ENCODE measurements at places on chromosomes 2 and 18.

GRCh38 chr18:13502585-13502984 is 223.8 kb downstream of the FAM210A start:
- peak; percentile 29 for DNase-seq

- DNase-seq = no peak
Measured at GRCh38 chr2:47735912-47736311, 47.0 kb upstream of the MSH6 start.

DNA sequence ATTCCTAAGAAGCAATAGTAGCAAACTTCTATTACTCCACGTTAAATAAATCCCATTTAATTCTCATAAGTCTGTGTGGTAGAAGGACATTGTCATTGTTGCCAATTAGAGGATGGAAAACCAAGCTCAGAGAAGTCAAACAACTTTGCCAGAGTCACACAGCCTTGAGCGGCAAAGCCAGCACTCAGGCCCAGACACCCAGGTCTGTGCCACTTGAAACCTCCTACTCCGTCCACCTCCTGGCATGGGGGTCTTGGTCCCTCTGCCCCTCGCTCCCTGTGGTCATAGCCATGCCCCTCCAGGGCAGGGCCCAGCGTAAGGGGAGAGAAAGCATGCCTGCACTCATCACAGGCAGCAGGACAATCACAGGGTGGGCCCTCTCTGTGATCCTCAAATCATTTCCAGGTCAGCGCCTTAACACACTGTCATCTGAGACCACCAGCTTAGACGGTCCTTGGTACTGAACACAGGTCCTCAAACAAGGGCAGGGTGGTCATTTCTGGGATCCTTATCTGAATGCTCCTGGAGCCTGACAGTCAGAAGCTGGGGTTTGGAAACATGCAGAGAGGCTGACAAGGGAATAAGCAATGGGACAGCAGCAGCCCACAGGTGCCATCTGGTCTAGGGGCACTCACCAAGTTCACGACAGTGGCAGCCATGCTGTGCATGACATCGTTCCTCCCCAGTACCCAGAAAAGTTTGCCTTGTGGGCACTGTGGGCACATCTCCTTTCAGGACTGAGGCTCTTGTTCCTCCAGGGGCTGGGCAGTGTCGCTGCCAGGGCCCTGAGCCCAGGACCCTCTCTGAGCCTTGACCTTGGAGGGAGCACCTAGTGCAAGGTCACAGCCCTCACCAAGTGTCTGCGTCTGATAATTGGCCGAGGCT is 38.2 kb downstream of the FAM178B start:
- no peak for DNase-seq

DNA sequence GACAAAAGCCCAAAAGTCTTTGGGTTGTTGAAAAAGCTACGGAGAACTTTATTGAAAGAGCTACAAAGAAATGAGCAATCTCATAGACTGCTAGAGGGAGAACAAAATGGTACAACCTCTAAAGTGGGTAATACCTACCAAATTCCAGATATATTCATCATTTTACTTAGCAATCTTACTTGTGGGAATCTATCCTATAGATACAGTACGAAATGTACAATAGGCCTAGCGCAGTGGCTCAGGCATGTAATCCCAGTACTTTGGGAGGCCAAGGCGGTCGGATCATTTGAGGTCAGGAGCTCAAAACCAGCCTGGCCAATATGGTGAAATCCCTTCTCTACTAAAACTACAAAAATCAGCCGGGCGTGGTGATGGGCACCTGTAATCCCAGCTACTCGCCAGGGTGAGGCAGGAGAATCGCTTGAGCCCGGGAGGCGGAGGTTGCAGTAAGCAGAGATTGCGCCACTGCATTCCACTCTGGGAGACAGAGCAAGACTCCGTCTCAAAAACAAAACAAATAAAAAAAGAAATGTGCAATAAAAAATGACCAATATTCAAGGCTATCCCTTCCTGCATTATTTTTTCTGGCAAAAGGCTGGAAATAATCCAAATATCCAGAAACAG is 10.1 kb downstream of the EXOC6B start:
- no peak for DNase-seq

DNA sequence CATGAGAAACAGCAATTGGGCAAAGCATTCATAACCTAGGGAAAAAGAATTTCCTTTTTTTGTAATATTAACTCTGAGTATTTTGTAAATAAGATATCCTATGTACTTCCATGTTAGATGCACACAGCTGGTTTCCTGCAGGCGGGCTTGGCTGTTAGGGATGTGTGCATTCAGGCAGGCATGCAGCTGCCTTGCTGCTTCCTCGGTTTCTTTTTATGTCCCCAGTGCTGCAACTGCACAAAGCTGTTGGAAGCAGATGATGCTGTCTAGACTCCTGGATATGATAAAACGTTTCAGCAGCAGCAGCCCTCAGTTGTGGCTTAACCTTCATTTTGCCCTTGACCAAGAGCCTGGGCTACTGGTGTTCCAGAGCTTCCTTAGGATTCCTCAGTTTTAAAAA is 89.4 kb upstream of the EML6 start:
- no peak for DNase-seq

GRCh38 chr2:10547663-10548376 is 99.7 kb upstream of the ODC1 start:
- DNase-seq = no peak

- no peak for DNase-seq
Measured at GRCh38 chr18:46070232-46070631, 1.8 kb downstream of the PSTPIP2 start.

- no peak for DNase-seq
Measured at GRCh38 chr2:215851082-215851481, 162.3 kb downstream of the MREG start.

- no peak for DNase-seq
Measured at GRCh38 chr18:57060814-57061213, 86.1 kb upstream of the BOD1L2 start.

DNA sequence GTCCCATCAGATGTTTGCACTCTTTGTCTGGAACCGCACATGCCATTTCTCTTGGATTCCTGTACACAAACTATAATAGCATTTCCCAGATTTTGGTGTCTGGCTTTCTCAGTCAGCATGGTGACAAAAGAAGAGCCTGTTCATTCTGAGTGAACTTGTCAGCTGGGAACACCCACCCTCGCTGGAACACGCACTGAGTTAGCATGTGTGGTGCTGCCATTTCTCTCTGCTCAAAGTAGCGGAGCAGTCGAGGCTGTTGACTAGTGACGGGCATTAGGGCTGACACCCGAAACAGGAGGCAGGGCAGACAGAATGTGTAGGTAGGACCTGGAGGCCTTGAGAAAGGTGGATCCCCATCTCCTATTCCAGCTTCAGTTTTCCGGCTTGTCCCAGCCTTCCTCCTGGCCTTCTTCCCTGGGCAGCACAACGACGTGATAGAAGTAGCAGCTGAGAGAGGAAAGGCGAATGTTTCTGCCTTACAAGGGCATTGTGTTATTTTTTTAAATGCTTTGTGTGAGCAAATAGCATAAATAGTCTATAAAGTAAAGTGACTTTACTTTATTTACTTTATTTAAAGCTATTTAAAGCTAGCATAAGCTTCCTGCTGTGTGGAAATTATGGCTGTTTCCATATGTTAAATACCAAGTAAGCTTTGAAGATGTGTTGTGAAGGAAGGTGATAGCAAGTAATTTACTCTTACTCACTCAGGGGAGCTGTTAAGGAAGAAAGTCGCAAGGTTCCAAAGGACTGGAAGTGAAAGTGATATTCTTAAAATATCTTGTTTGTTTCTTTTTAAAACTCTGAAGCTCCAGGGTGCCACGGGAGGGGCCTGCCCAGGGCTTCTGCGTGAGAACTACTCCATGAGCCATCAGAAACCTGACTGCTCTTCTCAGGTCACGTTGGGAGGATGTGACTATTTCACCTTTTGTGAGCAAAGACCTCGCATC is 272.6 kb downstream of the NEDD4L start:
- DNase-seq = peak; percentile 40

DNA sequence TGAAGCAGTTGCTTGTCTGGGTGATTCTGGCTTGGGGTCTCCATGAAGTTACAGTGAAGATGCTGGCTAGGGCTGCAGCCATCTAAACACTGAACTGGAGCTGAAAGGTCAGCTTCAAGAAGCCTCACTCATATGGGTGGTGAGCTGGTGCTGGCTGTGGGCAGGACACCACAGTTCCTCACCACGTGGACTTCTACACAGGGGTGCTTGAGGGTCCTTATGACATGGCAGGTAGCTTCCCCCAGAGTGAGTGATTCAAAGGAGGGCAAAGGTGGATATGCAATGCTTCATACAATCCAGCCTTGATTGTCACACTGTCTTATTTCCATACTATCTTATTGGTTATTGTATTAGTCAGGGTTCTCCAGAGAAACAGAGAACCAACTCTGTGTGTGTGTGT is 6.0 kb downstream of the CD302 start:
- DNase-seq = no peak

- DNase-seq = no peak
Measured at GRCh38 chr18:34991152-34991551, 50.1 kb upstream of the MAPRE2 start.

- DNase-seq = no peak
Measured at GRCh38 chr2:233477548-233478433, 88.8 kb downstream of the USP40 start.

DNA sequence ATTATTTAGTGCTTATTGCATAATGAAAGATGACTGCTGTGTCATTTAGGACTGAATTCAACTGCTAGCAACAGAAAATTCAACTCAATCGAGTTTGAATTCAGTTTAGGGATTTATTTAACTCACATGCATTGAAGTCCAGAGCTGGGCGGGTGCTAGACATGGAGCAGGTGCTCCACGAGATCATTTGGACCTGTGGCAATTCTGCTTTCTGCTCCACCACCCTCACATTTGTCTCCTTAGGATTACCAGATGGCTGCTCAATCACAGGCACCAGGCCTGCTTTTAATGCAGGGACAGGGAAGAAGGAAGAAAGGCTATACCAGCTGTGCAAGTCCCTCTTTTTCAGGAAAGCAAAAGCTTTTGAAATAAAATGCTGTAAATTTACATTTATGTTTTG is 572.9 kb upstream of the SLC8A1 start:
- no peak for DNase-seq

DNA sequence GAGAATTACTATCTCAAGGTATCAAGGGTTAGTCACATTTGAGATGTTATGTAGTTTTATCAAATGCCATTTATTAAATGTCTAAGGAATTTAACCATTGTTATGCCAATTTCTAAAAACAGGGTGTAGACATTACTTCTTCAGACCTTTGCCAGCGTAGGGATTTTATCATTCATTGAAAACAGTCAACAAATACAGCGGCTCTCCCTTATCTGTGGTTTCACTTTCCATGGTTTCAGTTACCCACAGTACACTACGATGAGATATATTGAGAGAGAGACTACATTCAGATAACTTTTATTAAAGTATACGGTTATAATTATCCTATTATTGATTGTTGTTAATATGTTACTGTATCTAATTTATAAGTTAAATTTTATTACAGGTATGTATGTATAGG is 234.7 kb downstream of the TMX3 start:
- no peak for DNase-seq

GRCh38 chr2:72527424-72527823 is 298.4 kb downstream of the EXOC6B start:
- no peak for DNase-seq

- no peak for DNase-seq
Measured at GRCh38 chr2:37059841-37060240, 24.3 kb downstream of the HEATR5B start.

- DNase-seq = no peak
Measured at GRCh38 chr2:186009341-186009740, 270.7 kb downstream of the FSIP2 start.

- no peak for DNase-seq
Measured at GRCh38 chr2:165952085-165952484, 1.5 kb downstream of the TTC21B start.

GRCh38 chr18:4813708-4814107 is 358.6 kb upstream of the DLGAP1 start:
- no peak for DNase-seq

- no peak for DNase-seq
Measured at GRCh38 chr2:101980368-101980767, 11.4 kb upstream of the IL1R2 start.

DNA sequence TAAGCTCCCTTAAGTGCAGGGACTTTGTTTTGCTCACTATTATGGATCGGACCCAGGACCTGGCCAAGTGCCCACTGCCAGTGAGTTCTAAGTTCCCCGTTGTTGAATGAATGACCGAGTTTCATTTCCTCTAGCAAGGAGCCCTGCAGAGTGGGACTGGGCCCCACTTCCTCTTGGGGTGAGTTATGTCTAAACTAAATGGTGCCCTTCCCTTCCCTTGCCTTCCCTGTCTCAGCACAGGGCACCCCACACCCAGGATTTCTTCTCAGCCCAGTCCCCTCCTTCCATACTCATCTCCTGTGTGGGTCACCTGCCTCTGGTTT is 195.3 kb upstream of the HS6ST1 start:
- DNase-seq = no peak

- peak; percentile 62 for DNase-seq
Measured at GRCh38 chr2:98468621-98469236, 24.1 kb downstream of the INPP4A start.

DNA sequence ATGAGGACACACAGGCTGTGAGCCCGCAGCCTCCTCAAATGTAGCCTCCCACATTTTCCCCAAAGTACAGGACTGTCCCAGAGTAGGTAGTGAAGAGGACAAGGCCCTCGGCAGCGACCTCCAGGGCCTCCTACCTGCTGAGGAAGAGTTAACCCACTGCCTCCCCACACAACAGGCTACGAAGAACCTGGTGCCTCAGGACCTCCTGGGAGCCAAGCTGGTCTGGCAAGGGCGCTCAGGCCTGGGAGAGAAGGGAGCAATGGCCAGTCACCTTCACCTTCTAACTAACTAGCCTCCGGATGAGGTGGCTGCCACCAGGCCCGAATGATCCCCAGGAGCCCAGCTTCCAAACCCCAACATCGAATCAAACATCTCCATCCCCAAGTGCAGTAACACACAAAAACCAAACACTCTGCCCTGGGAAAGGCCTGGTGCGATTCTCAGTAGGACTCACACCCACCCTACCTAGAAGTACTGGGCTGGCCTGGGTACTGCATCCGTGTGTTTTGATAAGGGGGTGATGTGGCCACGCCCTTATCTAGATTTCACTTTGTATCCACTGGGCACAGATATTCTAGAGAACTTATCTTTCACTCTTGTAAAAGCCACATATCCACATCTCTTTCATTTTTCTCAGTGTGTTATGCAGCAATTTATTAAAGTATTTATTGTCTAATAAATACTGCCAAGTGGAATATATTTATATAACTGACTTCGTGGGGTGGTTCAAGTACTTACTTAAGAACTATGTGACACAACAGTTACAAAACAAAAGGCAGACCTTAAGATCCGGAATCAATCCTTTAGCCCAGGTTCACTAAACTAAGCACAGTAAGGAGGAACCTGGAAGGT is 9.7 kb downstream of the ERFE start:
- DNase-seq = no peak

DNA sequence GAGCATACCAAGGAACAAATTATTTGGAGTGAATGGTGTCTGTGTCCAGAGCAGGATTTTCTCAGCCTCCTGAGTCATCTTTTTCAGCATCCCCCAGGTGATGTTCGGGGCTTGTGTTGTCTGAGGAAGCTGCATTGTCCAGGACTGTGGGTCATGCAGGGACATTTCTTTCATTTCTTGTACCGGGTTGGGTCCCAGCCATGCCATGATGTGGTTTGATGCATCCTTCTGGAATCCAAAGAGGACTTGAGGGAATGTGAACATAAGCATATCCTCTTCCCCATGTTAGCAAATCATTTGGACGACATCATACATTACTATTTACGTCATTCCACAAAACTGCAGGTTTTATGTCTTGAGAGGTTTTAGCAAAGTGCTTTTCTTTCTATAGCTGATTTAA is 797.8 kb downstream of the CCDC85A start:
- DNase-seq = no peak
